Fibroblast of skin of right biceps (primary cell): ENCODE measurements at places on chromosomes 5 and 9.

DNA sequence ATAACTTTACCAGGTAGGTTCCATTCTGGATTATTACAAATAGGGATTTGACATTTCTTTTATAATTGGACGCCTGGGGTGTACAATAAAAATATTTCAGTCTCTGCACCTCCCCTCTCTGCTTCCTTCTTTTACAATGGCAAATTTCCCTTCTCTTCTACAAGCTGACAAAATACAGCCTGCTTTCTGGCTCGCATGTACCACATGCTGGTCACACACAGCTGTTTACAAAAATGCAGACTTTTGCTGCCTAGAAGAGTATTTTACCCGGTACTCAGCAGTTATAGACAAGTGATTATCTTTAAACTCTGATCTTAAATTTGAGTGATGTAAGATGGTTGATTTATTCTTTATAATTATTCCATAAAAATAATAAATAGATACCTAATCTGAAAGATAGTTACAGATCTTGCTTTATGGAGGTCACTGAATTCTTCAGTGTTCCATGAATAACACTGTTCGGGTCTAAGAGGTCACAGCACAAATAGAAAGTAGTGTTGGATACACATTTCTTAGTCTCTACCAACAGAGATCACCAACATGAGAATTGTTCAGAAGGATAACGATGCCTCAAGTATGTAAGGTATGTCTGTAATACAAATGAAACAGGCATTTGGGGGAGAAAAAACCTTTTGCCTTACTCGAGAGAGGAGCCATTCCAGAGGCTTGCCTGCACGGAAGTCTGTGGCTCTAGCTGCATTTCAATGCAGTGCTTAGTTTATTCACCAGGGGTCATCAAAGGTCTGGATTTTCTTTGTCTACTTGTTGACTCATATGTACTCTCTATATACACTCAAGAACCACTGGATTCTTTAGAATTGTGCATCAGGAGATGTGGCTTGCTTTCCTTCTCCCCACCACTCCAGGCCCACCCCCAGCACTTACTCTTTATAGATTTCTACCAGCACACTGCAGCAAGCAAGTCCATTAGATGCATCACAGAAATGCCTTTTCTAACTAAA lies 206.6 kb upstream of the RFX3 start:
- peak; percentile 88 for DNase-seq

DNA sequence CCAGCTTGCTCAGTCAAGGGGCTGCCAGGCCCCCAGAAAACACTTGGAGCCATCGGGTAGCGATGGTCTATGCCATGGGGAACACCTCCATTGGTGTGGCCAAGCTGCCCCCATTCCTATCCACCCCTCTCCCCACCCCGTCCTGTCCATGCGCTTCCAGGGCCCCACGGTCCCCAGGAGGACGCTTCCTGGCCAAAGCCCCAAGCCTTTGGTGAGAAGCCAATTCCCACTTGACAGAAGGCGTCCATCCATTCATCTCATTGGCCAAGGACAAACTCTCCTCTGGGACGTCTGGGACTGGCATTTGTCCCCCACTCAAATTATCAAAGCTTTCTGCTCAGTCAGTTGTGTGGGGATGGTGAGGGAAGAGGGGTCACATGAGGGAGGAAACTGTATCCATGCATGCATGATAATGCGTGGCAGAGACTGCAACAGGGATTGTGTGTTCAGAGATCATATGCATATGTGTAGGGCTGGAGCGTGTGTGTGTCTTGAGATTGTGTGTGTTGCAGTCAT lies 9.5 kb downstream of the CPLX2 start:
- no peak for DNase-seq

GRCh38 chr5:126004636-126005035 lies 418.6 kb upstream of the GRAMD2B start:
- no peak for DNase-seq

DNA sequence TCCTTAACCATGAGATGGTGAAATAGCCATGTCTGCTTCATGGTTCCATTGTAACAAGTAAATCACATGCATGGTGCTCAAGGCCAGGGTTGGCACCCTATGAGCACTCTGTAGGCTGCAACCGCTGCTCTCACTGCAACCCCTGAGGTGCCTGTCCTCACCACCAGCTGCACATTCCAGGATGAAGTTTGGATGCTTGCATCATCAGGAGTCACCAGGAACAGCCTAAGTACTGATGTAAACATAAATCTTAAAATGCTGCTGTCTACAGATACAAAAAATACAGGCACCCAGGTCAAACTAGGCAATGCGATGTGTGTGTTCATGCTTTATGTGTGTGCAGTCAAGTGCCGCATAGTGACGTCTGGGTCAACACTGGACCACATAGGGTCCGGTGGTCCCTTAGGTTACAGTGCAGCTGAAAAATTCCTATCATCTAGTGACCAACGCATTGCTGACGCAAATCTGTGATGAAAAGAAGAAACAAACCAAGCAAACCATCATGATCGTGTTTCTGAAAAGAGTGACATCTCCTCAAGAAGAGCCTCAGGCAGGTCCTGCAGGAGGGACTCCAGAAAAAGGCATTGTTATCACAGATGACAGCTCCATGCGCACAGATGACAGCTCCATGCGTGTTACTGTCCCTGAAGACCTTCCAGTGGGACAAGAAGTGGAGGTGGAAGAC lies 234.8 kb downstream of the AUH start:
- peak; percentile 65 for DNase-seq

GRCh38 chr9:115469841-115470240 lies 351.9 kb upstream of the TNC start:
- peak; percentile 79 for DNase-seq
